ENCODE measurements at places on chromosomes 16 and 17.

GRCh38 chr16:25134166-25134700 lies 22.7 kb downstream of the LCMT1 start:
- DNase-seq: no peak

GRCh38 chr16:61007694-61008093 lies 1028.5 kb downstream of the CDH8 start:
- no peak for DNase-seq

DNA sequence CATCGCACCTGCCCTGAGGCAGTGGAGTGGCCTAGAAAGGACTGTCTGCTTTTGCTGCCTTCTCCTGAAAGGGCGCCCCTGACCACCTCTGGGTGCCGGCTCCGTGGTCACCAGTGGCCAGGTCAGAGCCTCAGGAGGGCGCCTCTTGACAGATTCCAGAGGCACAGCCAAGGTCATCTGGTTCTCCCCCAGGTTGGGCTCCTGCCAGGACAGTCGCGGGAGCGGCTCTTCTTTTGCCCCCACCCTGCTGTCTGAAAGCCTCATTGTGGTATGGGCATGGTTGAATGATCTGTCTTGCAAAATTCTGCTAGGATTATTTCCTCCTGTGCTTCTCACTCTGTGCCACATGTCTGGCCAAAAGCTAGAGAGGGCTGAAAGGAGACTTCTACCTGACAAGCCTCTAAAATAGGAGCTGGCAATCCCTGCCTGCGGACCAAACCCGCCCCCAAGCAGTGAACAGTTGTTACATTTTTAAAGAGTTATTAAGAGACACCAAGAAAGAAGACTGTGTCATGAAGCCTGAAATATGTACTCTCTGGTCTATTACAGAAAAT lies 82.8 kb downstream of the SNX29 start:
- no peak for DNase-seq

DNA sequence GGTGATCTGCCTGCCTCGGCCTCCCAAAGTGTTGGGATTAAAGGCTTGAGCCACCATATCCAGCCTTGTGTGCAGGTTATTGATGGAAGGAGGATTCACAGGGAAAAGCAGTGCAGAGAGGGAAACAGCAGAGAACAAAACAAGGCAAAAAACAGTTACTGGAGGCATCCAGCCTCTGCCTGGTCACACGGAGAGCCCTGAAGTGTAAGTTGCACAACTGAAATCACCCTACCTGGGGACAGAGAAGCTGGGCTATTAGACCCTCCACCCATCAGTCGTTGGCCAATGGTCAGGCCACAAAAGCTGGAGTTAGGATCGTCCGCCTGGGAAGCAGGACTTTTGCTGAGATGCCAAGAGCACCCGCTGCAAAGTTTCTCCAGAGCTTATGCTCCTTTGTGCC lies 57.9 kb upstream of the BCO1 start:
- no peak for DNase-seq

GRCh38 chr16:61569028-61569427 lies 467.2 kb downstream of the CDH8 start:
- no peak for DNase-seq

- DNase-seq: no peak
These were observed 42.8 kb downstream of the MARCHF10 start for GRCh38 chr17:62765351-62765750.

Data from femur (tissue), 1 donor.